ENCODE measurements at places on chromosomes 5 and 9. TPM values are rescaled to one million over a fixed set of nuclear protein-coding genes. Genes with fewer than 3 reads are reported as not detected.

The SLC34A3 gene
- not detected for total RNA-seq

The RETREG1 gene
- total RNA-seq = not detected

The ZNF782 gene
- 2.6 TPM for total RNA-seq

The TXNDC8 gene
- total RNA-seq = not detected

The ZNF79 gene
- 8.1 TPM for total RNA-seq

The SPAAR gene
- total RNA-seq = 8.1 TPM

The GOLM1 gene
- total RNA-seq = 100 TPM

The CCDC69 gene
- total RNA-seq = 10.6 TPM

The PCDHGB1 gene
- 0.82 TPM for total RNA-seq

The WNK2 gene
- 0.06 TPM for total RNA-seq

The QRFP gene
- not detected for total RNA-seq

The BHMT2 gene
- total RNA-seq = 0.76 TPM

The KLF4 gene
- total RNA-seq = 10.3 TPM

The PNPLA7 gene
- total RNA-seq = 2.4 TPM

The IFNB1 gene
- not detected for total RNA-seq

The HTR4 gene
- total RNA-seq = not detected

The FAM78A gene
- total RNA-seq = 25.2 TPM

Data from glomerular endothelial cell (primary cell).